ENCODE measurements at places on chromosomes 4 and X.

DNA sequence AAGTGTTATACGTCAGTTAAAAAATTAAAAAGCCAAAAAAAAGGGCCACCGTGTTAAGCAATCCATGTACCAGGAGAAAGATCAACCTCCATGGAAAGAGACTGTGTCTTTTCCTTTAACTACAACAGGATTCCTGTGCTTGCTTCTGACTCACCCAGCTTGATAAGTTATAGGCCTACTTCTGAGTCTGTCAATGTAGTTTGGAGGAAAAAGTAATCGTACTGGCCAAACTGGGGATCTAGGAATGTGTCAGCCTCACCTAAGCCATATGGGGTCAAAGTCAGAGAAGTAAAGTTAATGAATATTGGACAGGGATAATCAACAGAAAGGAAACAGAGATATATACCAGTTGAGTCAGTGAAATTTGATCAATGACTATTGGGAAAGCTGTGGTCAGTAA is 470.8 kb upstream of the SLIT2 start:
- DNase-seq: no peak

- DNase-seq: no peak
These were observed 106.1 kb upstream of the FRG1 start for GRCh38 chr4:189834616-189835015.

DNA sequence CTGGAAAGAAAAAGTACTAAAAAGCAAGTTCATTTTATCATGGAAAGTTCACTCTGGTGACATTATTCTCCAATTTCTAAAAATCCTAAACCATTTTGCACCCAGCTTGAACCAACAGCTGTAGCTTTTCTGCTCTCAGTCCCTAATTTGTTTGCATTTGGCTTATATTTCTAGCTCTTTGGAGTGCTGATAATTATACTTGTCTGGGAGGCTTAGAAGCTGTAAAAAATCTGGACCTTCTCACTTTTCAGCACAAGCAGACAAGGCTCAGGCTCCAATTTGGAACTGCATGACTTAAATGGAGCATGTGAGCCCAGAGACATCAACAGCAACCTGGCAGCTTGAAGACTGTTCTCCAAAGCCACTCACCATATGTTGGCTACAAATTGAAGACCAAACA is 170.9 kb upstream of the PCDH18 start:
- DNase-seq: no peak

GRCh38 chrX:6732101-6732500 is 197.2 kb upstream of the VCX3A start:
- no peak for DNase-seq

GRCh38 chr4:16977081-16977480 is 78.6 kb upstream of the LDB2 start:
- DNase-seq: no peak

- no peak for DNase-seq
These were observed 5.9 kb downstream of the SMIM43 start for GRCh38 chr4:121758925-121759568.

DNA sequence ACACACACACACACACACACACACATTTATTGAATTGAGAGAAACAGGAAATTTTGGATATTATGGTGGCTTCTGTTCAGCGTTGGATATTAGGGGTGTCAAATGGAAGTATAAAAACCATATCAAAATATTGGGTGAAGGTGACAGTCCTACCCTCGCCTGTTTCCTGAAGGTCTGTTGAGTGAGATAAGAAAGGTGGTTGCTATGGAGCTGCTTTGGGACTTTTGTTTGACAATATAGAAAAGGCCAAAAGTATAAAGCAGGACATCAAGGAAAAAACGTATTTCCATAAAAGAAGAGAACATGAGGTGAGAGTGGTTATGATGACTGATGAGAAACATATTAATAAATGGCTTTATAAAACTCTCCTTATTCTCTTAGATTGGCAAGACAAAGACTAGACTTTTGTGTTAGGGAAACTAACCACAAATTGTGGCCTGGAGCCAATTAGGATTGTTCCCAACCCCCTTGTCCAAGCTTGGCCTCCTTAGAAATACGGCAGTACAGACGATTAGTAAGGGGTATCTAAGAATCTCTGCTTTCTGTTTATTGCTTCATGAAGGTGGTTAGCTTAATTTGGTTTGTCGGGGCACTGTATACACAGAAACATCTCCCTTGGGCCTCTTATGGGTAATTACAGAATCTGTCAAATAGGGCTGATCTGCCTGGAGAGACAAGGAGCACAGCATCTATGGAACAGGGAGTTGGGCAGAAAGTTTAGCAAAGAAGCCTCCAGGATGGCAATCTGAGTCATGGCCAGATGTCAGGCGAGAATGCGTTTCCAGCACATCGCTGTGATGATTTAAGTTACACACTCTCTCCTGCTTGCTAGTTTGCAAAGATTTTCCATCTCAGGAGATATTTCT is 198.0 kb downstream of the CBR4 start:
- no peak for DNase-seq

DNA sequence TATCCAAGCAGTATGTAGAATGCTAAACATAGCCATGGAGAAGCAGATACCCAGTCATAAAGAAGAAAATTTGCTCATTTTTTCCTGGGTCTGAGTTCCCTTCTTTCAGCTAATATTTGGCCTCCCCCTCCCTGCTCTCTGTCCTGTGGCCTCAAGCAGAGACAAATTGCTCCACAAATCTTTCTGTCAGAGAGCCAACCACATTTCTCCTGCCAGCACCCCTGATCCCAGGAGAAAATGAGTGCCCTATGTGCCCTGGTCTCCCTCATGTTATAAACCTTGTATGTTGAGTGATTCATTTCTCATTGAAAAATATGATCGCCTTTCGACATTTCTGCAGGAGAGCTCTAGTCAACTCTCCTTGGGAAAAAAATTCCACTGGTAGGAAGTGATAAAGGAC is 82.0 kb downstream of the TMEM156 start:
- DNase-seq: no peak

DNA sequence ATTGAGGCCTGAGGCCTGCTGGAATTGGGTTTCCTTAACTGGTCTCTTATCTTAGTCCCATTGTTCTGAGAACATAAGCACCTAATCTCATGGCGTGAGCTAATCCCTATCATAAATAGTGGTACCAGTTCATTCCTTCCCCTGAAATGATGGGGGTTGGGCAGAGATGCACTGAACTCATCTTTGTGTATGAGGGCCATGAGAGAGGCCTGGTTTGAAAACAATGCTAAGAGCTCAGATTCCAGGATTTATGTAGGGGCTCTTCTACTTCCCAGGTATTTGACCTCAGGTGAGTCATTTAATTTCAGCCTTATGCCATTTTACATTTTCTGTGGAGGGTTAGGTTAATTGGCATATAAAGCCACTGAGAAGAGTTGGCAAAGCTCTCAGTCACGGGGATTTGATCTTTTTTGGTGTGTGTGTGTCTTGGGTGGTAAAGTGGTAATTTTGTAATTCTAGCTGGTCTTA is 4.4 kb downstream of the RBM3 start:
- DNase-seq: no peak

DNA sequence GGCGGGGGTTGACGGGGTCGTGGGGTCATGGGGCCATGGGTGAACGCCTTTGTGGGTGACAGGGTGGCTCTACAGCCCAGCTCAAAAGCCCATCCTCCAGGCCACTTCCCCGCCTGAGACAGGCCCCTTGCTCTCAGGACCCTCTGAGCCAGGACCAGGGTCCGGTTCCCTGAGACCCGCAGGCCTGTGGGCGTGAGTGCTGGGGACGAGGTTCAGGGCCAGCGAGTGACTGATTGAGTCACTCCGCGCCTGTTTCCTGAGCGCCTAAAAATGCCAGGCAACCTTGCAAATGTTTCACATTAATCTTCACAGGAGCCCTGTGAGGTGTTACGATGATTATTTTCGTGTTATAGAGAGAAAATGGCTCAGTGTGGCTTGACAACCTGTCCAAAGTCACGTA is 97.8 kb downstream of the ZNF674 start:
- no peak for DNase-seq
